MV-4-11 (cell line): ENCODE measurements at places on chromosomes 3 and 15.
A peak's percentile ranks its signal among the peaks of the same experiment; 100 is the strongest.

- DNase-seq = no peak
Measured at GRCh38 chr3:52149726-52150125, 4.5 kb downstream of the POC1A start.

DNA sequence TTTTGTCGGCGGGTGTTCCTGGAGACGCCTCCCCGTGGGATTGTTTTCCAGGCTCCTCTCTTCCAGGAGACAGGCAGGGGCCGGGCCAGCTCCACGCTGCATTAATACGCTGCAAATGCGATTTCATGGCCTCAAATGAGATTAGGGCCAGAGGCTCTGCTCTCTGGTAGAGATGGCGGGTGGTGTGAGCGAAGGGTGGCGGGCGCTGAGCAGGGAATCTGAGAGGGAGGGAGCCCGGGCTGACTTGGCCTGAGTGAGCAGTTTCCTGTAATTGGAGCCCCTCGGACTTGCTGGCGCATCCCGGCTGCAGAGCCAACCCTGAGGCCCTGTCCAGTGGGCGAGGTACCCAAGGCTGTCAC lies 7.4 kb upstream of the CCDC33 start:
- DNase-seq = no peak

DNA sequence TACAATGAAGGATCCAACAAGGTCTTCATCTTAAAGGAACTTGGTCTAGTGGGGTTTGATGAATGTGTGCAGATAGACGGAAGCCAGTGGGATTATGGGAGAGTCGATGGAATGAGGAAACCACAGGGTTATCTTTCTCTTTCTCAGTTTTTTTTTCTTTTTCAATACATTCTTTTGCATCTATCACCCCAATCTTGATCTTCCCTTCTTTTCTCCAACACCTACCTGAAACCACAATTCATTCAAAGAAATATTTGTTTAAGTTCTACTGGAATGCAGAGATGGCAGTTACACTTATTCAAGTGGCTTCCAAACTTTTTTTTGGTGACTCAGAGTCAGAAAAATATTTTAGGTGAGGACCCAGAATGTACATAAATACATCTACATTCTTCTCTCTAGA lies 1.7 kb downstream of the TMEM212 start:
- no peak for DNase-seq

DNA sequence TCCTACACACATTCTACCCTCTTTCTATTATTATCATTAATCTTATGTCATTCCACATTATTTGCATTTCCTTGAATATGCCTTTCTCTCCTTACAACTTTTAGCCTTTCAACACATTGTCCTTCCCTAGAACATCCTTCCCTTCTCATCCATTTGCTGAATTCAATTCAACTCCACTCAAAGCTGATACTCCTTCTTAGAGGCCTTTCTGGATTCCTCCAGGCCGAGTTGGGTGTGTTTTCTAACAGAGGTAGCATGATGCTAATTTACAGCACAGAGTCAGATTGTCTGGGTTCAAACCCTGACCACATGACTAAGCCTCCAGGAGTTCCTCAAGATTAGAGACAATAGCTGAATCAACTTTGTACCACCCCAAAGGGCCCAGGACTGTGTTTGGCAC lies 63.4 kb upstream of the IL12A start:
- no peak for DNase-seq

DNA sequence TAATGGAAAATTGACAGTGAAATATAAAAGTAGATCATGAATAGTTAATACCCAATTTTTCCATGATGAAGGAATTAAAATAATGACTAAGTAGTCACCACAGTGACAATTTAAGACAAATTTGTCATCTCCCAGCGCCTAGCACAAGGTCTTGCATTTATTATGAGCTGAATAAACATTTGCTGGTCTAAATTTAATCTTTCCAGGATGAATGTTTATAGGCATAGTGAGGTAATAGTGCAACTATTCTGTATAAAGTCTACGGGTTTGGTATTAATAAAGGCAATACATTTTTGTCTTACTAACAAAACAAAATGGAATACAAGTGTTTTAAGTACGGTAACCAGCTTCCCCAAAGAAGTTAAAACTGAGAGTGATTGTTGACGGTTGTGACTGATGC lies 209.3 kb downstream of the CD47 start:
- DNase-seq = no peak

DNA sequence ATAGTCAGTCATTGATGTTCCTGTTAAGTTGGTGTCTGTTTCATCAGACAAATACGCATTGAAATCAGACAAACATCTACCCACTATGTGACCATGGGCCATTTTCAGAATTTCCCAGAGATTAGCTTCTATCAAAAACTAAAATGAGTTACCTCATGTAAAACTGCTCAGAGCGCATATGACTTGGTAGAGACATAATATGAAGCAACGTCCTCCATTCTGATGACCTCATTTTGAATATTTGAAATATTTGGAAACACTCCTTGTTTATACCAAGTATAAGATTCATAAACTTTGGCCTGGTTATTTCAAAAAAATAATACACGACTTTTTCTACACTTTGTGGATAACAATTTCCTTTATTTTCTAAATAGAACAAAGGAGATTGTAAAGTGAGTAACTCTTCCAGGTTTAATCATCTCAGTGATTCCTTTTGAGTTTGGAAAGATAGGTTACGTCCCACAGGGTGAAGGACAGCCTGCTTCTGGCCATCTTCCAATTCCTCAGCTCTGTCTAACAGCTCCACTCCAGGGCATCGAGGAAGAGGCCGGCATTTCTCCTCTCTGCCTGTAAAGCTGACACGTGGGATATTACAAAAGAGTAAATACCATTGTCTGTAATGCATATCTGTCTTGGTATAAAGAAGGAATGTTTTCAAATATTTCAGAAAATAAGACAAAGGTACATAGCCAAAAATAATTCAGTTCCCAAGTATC lies 122.6 kb downstream of the CADM2 start:
- DNase-seq = no peak

GRCh38 chr3:9928158-9928557 lies 5.5 kb upstream of the CRELD1 start:
- DNase-seq = no peak

DNA sequence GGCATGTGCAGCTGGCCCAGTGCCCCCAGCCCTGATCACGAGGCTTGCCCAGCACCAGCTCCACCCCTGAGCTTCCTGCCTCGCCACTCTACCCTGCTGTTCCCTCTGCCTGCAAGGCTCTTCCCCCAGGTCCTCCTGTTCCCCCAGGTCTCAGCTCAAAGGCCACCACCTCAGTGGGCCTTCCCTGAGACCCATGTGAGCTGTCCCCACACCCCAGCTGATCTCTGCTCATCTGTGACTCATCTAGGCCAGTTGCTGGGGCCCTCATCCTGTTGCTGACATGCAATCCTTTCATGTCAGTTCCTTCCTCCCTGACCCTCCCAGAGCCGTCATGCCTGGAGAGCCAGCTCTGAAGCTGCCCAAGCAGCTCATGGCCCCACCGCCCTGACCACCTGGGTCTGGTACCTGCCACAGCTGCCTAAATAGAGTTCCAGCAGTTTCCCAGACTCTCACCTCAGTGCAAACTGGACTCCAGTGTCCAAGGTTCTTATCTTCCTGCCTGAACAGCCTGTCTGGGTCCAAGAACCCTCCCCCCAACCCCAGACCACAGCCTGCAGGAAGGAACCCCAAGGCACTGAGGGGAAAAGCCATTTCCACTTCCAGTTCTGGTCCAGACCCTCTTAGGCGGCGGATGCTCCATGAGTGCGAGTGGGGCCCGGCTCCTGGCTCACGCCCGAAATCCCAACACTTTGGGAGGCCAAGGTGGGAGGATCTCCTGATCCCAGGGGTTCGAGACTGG lies 116.6 kb upstream of the IQSEC1 start:
- DNase-seq = peak; percentile 84

- DNase-seq = no peak
Measured at GRCh38 chr15:29442532-29442931, 172.9 kb upstream of the NSMCE3 start.

- no peak for DNase-seq
Measured at GRCh38 chr15:98981851-98982722, 25.5 kb downstream of the PGPEP1L start.

DNA sequence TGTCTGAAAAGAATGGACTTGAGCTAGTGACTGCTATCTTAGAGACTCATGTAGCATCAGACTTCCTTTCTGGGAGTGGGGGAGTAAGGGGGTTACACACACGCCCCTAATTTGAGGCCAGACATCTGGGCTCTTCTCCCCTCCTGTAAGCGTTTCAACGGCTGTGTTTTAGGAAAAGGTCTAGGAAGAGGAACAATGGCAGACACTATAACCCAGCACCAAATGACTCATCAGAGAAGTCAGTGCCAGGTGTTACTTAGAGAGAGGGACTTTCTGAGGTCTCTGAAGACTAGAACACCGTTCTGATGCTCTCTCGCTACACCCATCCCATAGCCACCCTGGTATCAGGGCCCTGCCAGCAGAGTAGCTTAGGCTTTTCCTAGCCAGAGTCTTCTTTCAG lies 65.5 kb downstream of the SSUH2 start:
- peak; percentile 72 for DNase-seq

GRCh38 chr3:128559486-128560225 lies 66.7 kb upstream of the GATA2 start:
- no peak for DNase-seq

- peak; percentile 11 for DNase-seq
Measured at GRCh38 chr3:159635047-159635641, 353.5 kb upstream of the IL12A start.

- DNase-seq = no peak
Measured at GRCh38 chr15:98524838-98525660, 123.3 kb upstream of the IGF1R start.

DNA sequence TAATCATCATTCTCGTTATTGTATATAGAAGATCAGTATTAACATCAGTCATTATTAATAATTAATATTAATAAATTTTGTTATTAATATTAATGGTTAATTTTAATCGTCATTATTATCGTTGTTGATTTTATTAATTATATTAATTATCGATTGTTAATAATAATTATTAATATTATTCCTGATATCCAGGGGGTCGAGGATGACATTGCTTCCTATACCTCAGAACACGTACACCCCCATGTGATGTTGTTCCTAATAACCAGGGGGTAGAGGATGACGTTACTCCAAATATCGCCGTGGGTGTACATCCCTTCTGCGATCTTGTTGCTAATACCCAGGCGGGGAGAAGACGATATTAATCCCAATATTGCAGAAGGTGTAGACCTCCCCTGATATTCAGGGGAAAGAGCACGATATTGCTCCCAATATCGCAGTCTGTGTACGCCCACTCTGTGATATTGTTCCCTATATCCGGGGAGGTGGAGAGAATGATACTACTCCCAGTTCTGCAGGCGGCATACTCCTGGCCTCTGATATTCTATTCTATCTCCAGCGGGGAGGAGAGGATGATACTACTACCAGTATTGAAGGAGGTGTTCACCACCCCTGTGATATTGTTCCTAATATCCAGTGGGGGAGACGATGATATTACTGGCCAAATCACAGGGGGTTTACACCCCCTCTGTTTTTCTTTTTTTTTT lies 22.3 kb upstream of the BMF start:
- DNase-seq = no peak
